CD4-positive, CD25-positive, alpha-beta regulatory T cell (primary cell): ENCODE measurements at places on chromosomes 11 and 22. TPM values are rescaled to one million over a fixed set of nuclear protein-coding genes. Genes with fewer than 3 reads are reported as not detected.

DNA sequence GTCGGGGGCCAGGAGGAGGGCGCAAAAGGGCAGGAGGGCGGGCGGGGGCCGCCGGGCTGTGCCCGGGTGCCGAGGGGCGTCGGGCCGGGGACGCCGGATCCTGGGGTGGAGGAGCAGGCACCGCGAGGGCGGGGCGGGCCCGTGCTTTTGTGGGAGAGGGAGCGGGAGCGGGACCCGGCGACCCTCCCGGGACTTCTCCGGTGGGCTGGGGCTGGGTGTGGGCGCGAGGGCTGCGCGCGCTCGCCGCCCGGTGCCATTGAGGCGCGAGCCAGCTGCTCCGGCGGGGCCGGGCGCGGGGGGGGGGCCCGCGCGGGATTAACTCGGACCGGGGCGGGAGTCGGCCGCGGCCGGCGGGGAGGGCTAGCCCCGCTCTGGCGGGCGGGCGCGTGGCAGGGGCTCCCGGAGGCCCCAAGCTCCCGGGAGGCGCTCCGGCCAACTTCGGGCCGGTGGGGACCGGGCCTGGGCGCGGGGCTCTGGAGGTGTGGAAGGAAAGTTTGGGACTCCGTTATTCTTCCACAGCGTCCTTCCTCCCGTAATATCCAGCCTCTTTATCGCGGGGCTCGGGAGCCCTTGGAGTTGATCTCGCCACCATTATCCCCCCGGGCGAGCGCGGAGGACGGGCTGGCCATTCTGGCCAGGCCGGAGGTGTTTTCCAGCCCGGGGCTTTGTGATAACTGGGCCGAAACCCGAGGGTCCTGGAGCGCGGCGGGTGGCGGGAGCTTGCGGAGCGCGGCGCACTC lies 936 bp downstream of the CECR2 start:
- H3K27ac ChIP-seq = no peak overlapping the region
- no peaks in the 10 kb centered on the region for H3K36me3 ChIP-seq
- H3K27me3 ChIP-seq = peaks cover 35% of the 10 kb centered on the region
- no peak for DNase-seq

DNA sequence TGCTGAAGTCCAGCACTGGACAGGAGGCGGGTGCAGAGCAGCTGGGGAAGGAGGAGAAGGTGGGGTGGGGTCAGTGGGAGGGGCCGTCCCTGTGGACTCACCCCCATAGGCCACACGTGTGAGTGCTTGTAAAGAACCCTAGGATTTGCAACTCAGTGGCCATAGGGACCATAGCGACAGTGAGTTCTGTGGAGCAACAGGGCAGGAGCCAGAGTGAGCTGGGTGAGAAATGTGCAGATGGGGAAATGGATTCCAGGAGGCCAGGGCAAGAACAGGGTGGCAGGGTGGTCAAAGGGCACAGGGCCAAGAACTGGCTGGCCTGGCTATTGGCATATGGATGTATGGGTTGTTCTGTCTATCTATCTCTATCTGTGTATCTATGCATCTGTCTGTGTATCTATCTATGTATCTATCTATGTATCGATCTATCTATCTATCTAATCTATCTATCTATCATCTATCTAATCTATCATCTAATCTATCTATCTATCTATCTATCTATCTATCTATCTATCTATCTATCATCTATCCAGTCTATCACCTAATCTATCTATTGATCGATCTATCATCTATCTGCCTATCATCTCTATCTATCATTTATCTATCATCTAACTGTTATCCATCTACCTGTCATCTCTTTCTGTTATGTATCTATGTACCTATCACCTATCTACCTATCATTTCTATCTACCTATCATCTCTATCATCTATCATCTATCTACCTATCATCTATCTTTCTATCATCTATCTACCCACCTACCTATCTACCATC lies 889.0 kb downstream of the TBC1D22A start:
- H3K4me1 ChIP-seq = no peaks in the 10 kb centered on the region
- no peak overlapping the region for H3K27ac ChIP-seq
- H3K27me3 ChIP-seq = no peaks in the 10 kb centered on the region
- no peak overlapping the region for H3K4me3 ChIP-seq

Gene NAV2
- 0.59 TPM for total RNA-seq

DNA sequence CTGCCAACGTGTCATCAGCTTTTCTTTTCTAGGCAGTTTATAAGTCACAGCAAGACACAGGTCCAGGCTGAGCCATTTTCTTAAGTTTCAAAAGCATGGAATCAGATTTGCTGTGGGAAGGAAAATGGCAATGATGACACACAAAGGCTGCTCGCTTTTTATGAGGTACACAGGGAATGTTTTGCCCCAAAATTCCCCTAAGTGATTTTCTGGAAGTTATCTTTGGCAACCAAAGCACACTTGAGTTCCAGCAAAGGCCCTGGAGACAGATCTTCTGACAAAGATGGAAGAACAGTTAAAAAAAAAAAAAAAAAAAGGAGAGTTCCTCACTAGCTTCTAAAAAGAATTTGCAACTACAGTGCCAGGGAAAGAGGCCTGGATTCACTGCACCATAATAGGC lies 260.8 kb downstream of the LARGE1 start:
- H3K36me3 ChIP-seq = no peaks in the 10 kb centered on the region
- H3K4me3 ChIP-seq = no peak overlapping the region
- no peak for DNase-seq
- H3K27me3 ChIP-seq = no peaks in the 10 kb centered on the region
- H3K4me1 ChIP-seq = no peaks in the 10 kb centered on the region
- no peak overlapping the region for H3K27ac ChIP-seq

Gene PIK3C2A
- 34.4 TPM for total RNA-seq

DNA sequence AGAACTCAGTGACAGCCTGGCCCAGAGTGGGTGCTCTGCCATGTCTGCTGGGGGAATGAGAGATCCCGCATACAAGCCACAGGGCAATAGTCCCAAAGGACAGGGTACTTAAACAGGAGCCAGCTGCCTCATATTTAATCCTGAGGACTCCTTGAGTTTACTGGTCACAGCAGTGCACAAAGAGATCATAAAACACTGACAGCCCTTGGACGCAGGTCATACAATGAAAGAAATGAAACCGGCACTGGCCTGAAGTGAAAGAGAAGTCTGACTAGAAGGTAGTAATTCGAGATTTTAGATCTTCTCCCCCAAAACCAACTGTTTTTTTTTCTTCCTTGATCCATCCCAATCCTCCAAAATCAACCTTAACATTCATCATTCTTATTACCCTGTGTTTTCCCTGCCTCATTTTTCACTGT lies 299.8 kb upstream of the SYN3 start:
- no peak overlapping the region for H3K27ac ChIP-seq
- no peaks in the 10 kb centered on the region for H3K4me1 ChIP-seq
- no peak for DNase-seq
- H3K27me3 ChIP-seq = no peaks in the 10 kb centered on the region

DNA sequence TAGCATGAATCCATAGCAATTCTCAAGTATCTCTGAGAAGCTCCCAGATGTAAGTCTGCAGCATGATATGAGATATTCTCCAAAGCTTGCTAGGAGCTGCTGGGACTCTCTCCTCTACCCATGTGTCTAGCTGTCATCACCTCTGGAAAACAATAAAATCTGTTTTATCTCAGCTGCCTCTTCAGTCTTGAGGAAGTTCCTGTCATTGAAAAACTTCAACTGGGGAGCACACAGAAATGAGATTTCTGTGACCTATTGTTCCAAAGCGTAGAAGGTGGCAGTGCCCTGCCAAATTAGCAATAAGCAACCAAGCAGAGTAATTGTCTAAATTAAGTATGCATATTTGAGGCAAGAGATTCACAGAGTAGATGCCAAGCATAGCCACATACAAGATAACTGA lies 1380.6 kb upstream of the RAG2 start:
- no peaks in the 10 kb centered on the region for H3K4me1 ChIP-seq
- no peak overlapping the region for H3K4me3 ChIP-seq
- H3K36me3 ChIP-seq = no peaks in the 10 kb centered on the region
- H3K27ac ChIP-seq = no peak overlapping the region
- DNase-seq = no peak

- H3K36me3 ChIP-seq = no peaks in the 10 kb centered on the region
- no peak for DNase-seq
- no peaks in the 10 kb centered on the region for H3K27me3 ChIP-seq
- no peak overlapping the region for H3K27ac ChIP-seq
Measured at GRCh38 chr22:45518580-45518991, 15.9 kb downstream of the FBLN1 start.

DNA sequence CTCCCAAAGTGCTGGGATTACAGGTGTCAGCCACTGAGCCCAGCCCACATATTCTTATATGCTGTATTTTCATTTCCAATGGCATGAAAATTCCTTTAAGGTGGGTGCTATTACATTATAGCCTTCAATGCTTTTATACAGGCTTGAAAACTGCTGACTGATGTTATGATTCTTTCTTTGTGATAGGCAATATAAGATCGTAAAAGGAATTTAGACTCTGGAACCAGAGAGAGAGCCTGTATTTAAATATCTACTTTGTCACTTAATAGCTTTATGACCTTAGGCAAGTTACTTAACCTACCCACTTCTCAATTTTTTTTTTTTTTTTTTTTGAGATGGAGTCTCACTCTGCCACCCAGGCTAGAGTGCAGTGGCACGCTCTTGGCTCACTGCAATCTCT lies 26.2 kb downstream of the AGBL2 start:
- no peak overlapping the region for H3K27ac ChIP-seq
- H3K4me3 ChIP-seq = no peak overlapping the region
- DNase-seq = no peak
- no peaks in the 10 kb centered on the region for H3K36me3 ChIP-seq

DNA sequence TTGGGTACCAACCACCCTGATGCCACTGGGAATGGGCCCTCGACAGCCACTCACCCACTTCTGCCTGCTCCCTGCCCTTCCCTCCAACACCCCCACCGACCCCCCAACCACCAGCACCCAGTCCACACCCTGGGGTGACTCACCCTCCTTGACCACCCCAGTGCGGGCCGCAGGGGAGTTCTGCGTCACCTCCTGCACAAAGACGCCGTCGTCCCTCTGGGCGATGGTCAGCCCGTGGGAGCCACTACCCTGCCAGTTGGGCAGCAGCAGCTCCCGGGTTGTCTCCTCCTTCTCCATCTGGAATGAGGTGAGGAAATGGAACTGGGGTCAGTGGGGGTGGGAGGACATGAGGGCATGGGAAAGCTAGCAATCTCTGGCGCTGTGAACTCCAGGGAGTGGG lies 10.8 kb downstream of the AHNAK start:
- no peaks in the 10 kb centered on the region for H3K27me3 ChIP-seq
- H3K4me3 ChIP-seq = no peak overlapping the region
- H3K27ac ChIP-seq = no peak overlapping the region
- no peak for DNase-seq
- H3K36me3 ChIP-seq = peaks cover 60% of the 10 kb centered on the region

DNA sequence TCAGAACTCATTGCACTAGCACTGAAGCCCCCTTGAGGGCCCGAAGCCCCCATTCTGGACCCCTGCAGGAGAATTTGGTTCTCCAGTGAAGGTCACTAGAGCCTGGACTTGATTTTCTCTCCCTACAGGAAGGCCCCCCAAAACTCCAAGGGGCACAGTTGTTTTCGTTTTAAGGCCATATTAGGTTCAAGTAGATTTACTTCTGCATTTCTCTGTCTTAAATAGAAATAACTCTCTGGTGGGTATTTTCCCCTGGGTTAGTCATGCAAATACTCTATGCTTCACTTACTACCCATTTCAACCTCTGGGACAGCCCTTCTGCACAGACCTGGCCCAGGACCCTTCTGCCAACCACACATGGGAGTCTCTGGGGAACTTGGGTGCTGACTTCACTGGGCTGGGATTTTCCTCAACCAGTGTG lies 41.6 kb downstream of the WEE1 start:
- DNase-seq = no peak
- H3K27me3 ChIP-seq = no peaks in the 10 kb centered on the region
- peak overlapping the region; percentile 91 for H3K27ac ChIP-seq
- H3K4me3 ChIP-seq = no peak overlapping the region
- peaks cover 23% of the 10 kb centered on the region for H3K4me1 ChIP-seq

Gene LIF
- 0.96 TPM for total RNA-seq

DNA sequence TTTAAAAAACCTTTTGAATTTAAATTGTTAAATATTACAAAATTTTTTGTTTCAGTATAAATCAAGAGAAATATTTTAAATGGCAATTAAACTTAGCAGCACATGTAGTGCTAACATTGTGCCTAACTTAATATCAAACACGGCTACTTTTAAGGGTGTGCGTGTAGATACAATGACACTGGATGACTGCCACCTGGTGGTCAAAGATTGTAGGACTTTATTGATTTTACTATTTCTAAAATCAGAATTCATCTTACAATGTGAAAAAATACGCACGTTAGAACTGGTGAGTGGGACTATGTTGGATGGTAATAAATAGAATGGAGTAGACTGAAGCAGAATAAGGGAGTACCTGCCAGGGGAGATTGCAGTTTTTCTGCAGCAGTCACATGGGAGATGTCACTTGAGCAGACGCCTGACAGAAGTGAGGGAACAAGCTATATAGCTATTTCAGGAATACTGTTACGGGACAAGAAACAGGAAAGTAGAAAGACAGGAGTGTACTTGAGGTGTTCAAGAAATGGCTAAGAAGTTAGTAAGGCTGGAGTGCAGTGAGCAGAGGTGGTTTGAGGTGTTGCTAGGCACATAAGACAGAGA lies 52.9 kb downstream of the UVRAG start:
- H3K36me3 ChIP-seq = no peaks in the 10 kb centered on the region
- no peak overlapping the region for H3K4me3 ChIP-seq
- peaks cover 3% of the 10 kb centered on the region for H3K4me1 ChIP-seq
- no peak overlapping the region for H3K27ac ChIP-seq
- no peaks in the 10 kb centered on the region for H3K27me3 ChIP-seq

Gene RIBC2
- total RNA-seq = 0.67 TPM

Gene SERPIND1
- not detected for total RNA-seq

Gene LRRC32
- 71.4 TPM for total RNA-seq

GRCh38 chr11:121648306-121648705 lies 195.5 kb upstream of the SORL1-AS1 start:
- H3K4me1 ChIP-seq = peaks cover 18% of the 10 kb centered on the region
- H3K27ac ChIP-seq = no peak overlapping the region
- H3K4me3 ChIP-seq = no peak overlapping the region
- H3K36me3 ChIP-seq = no peaks in the 10 kb centered on the region

DNA sequence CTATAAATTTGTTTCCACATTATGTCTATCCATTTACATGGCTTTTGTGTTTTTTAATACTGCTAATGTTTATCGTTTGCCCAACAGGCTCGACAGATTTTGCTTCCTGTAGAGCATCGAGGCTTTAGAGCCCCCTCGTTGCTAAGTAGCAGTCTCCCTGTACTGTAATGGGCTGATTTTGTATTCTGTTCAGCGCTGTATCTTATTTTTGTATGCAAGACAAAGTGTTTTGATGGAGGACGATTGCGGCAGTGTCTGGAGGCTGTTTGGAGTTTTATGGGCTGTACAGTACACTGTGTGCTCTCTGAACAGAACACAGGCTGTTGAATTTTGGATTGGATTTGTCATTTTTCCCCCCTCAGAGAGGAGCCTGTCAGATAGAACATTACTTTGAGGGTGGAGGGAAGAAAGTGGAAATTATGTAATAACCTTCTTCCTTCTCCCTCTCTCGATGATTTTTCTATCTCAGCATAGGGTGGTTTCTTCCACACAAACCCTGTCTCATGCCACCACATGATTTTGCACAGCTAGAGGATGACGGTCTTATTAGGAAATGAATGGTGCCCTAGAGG lies 104.4 kb downstream of the ZBTB16 start:
- no peaks in the 10 kb centered on the region for H3K36me3 ChIP-seq
- H3K4me1 ChIP-seq = peaks cover 75% of the 10 kb centered on the region
- no peaks in the 10 kb centered on the region for H3K27me3 ChIP-seq
- H3K27ac ChIP-seq = no peak overlapping the region
- no peak overlapping the region for H3K4me3 ChIP-seq
- no peak for DNase-seq
